Stimulated activated naive CD4-positive, alpha-beta T cell treated with Interleukin-2 at 50 U/mL for 16 hours (primary cell): ENCODE measurements at places on chromosomes 12 and 14.

GRCh38 chr12:11763760-11764520 lies 114.5 kb downstream of the ETV6 start:
- no peak for DNase-seq

- no peak for DNase-seq
These were observed 895.2 kb upstream of the USP15 start for GRCh38 chr12:61365001-61365400.

DNA sequence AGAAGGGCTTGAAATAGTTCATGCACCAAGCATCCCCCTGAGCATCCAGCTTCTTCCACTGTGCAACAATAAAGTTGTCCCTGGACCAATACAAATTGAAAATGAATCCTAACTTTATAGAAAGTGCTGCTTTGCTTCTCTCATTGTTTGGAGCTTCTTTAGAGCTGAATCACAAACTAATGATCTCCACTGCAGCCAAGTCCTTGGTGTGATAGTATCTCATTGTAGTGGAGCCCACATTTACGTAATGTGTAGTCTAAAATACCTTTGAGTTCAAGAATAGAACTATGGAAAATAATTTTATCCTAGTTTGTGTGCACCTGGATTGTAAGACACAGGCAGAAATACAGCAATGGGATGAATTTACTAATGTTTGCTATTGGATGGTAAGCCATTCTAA lies 319.9 kb downstream of the EGLN3 start:
- DNase-seq, result no peak

DNA sequence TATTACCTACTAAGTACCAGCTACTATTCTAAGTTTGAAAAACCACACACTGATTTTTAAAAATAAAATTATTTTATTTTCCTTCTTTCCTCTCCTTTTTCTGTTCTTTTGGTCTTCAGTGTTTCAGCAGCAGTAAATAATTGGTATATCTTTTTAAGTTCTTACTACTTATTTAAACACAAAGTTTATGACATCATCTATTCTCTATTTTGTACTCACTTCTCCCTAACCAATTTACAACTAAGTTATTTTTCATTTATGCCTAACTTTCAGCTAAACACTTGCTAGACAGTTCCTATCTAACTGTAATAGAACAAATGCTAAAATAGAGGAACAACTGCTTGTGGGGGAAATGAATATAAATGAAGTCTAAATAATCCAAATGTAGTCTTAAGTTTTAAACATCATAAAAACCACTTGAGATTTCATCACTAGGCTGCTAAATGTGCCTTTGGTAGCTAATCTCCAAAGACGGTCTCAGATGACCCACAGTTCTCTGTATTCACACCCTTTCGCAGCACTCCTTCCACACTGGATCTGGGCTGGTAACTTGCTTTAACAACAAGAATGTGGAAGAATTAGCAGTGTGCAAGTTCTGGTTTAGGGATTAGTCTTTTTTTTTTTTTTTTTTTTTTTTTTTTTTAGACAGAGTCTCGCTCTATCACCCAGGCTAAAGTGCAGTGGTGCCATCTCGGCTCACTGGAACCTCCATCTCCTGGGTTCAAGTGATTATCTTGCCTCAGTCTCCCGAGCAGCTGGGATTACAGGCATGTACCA lies 41.0 kb downstream of the TFCP2 start:
- no peak for DNase-seq

GRCh38 chr12:104501660-104502059 lies 44.9 kb downstream of the CHST11 start:
- no peak for DNase-seq

GRCh38 chr12:121581686-121582429 lies 1.0 kb upstream of the KDM2B start:
- no peak for DNase-seq

DNA sequence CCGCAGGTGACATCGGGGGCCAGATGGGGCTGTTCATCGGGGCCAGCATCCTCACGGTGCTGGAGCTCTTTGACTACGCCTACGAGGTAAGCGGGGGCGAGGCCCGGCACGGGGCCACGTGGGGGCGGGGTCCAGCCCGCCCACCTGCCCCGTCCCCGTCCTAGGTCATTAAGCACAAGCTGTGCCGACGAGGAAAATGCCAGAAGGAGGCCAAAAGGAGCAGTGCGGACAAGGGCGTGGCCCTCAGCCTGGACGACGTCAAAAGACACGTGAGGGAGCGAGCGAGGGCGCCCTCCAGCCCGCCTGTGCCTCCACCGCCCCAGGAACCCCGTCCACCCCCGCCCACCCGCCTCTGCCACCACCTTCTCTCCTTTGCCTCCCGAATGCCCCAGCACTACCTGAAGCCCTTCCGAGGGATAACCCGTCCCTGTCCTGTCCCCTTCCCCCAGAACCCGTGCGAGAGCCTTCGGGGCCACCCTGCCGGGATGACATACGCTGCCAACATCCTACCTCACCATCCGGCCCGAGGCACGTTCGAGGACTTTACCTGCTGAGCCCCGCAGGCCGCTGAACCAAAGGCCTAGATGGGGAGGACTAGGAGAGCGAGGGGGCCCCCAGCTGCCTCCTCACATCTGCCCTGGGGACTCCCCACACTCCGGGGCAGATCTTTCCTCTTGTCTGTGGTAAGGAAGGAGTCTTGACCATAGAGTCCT lies 3.9 kb upstream of the SMARCD1 start:
- no peak for DNase-seq

DNA sequence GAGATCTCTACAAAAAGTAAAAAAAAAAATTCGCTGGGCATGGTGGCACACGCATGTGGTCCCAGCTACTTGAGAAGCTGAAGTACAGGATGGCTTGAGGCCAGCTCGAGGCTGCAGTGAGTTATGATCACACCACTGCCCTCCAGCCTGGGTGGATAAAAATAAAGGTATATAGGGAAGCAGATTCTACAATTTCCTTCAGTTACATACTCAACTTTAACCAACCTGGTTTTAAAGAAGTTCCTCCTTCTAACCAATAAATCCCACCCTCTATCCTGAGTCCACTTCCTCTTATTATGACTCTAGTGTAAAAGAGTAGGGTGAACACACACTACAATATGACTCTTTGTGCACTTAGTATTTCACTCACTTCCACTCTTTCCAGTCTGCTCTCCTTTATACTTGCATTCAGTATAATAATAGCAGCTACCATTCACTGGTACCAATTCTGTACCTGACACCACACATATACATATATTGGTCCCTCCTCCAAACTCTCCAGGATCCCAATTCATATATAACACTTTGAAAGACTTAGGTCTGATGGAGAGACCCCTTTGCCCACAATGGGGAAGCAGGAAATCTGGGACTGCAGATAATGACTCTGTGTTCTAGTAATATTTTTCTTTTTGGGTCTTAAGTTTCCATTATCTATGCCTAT lies 2.3 kb downstream of the ARF3 start:
- no peak for DNase-seq

DNA sequence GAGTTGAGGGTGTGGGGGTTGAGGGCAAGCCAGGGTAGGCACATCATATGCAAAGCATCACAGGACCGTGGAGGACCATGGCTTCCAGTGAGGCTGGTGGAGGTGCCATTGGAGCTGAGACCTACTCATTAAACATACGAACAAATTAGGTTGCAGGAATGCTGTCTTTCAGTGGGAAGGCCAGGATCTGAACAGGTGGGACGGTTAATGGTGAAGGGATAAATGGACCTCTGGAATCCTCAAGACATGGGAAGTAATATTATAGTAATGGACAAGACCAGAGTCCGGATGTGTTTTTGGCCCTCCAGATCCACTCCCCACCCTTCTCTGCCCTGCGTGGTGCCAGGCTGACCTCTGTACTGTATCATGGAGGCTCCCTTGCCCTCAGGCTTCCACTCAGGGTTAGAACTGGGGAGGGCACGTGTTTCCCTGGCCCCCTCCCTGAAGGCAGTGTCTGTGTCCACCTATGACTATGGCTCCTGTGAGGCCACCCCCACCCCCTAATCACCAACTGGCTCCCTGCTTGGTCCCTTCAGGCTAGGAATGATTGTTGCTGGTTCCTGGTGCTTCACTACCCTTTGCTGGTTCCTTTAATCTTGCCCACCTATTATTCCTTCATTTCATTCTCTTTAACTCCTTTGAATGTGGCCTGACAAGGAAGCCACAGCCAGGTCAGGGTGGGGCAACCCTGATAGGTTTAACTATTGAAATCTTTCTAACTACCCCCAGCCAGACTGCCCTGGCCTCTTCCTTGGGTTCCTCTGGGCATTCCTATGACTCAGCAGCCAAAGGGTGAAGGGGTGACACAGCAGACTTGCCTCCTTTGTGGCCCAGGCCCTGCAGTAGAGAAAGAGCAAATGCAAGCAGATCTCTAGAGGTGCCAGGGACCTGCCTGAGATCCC lies 10.7 kb downstream of the DHRS2 start:
- DNase-seq, result no peak

- no peak for DNase-seq
These were observed 57.8 kb upstream of the MAX start for GRCh38 chr14:65160091-65160490.

GRCh38 chr12:127590868-127591267 lies 676.1 kb upstream of the TMEM132C start:
- no peak for DNase-seq

DNA sequence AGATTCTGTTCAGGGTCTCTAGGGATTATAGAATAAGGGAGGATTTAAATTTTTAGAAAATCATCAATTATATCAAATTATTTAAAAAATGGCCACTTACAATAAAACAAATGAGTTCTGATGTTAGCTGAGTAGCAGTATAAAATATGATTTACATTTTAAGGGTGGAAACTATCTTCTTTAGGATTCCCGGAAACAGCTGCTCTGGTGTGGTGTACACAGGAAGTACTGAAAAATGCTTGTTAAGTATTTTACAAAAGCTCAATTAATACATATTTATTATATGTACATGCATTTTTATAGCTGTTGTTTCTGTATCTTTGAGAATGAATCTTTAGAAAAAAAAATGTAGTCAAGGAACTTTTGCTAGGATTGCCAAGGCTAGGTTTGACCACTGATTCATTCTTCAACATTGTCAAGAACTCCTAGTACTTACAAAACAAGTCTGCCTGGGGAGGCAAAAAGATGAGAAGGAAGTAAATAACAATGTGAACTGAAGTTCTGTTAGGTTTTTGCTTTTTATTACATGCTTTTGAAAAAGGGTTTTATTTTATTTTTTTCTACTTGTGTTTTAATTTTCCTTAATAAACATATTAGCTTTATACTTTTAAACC lies 48.0 kb downstream of the ARF6 start:
- no peak for DNase-seq

- DNase-seq, result no peak
These were observed 284.7 kb upstream of the PWP1 start for GRCh38 chr12:107400686-107401447.

DNA sequence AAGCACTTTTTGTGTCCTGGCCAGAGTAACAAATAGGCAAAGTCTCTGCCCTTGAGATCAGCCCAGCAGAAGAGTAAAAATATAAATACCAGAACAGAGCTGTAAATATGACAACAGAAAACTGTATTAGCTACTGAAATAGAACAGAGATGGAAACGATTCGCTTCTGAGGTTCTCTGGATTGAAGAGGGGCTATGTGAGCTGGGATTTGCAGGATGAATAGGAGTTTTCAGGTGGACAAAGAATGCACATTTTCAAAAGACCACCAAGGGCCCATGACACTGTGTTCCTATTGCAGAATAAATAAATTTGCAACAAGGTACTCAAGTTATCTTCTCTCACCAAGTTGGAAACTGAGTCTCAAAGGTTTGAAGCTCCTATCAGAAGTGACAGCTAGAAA lies 176.6 kb downstream of the BCL11B start:
- no peak for DNase-seq

- DNase-seq, result no peak
These were observed 72.8 kb downstream of the RASSF8 start for GRCh38 chr12:26031318-26031717.

DNA sequence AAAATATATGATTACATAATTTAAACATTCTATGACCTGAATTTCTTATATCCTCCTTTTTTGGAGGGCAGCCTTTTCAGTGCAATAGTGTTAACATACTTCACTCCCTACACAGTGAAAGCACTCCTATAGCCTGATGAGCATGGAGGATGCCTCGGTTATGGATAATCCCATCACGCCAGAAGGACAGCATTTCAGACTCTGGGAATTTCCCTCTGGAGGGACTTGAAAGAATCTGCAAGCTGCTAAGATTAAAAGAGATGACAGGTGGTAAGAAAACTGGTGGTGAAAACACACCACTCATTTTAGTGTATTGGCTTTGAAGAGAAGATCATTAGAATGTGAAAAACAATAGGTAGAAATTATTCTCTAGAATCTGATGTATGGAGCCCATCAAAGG lies 99.3 kb upstream of the LMNTD1 start:
- DNase-seq, result no peak

DNA sequence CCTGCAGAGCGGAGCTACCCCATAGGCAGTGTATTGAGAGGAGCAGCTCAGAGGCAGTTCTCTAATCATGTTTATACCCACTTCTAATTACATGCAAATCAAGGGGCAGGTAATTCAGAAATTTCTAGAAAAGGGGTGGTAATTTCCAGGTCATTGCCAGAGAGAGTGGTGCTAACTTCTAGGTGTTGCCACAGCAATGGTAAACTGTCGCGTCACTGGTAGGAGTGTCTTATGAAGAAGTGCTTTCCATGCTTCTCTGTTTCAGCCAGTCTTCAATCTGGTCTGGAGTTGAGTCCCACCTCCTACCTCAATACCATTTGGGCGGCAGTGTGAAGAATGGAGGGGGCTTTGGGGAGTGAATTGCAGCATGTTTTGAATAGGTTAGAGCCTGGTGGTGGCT lies 8.5 kb upstream of the AMN1 start:
- DNase-seq, result no peak
